ENCODE measurements at places on chromosomes 12 and 14.

DNA sequence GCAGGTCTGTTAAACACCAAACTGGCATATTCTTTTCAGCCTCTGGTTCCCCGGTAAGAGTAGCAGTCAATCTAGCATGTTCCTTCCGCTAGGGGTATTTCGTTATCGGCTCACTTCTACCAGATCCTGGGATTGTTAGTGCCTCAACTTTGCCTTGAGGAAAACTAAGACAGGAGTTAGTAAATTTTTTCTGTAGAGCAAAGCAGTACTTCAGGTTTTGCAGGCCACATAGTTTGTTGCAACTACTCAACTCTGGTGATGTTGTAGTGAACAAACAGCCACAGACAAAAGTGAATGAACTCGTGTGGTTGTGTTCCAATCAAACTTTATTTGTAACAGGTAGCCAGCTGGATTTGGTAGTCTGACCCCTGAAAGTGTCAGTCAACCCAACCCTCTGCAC is 6.3 kb upstream of the CDH24 start:
- H3K27me3 ChIP-seq = no peaks in the 10 kb centered on the region
- peaks cover 92% of the 10 kb centered on the region for H3K36me3 ChIP-seq
- no peak for DNase-seq
- H3K4me1 ChIP-seq = peaks cover 2% of the 10 kb centered on the region

DNA sequence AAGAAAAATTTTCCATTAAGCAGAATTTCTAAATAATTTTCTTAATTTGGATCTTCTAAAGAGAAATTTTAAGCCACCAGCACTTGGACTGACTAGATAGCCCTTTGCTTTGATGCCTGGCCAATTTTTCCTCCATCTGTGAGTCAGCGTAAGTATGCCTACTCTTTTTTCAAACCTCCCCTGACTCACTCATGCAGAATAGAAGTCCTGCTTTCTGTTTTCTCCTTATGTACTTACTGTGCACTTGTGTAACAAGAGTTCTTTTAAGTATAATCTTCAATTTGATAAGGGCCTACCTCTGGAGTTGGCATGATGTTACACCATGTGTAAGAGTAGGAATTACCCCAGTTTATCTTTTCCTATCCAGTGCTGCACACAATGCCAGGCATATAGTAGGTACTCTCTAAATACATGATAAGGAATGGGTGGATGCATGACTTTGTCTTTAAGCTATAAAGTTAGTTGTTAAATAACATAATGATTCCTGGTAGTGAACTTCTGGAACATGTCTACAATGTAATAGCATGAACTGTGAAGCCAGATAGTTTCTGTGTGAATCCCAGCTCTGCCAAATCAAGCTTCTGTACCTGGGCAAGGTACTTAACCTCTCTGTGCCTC is 329.6 kb downstream of the TMTC2 start:
- H3K36me3 ChIP-seq = no peaks in the 10 kb centered on the region
- H3K4me1 ChIP-seq = no peaks in the 10 kb centered on the region
- H3K27ac ChIP-seq = no peak overlapping the region
- no peaks in the 10 kb centered on the region for H3K27me3 ChIP-seq
- no peak overlapping the region for H3K4me3 ChIP-seq
- DNase-seq = no peak

DNA sequence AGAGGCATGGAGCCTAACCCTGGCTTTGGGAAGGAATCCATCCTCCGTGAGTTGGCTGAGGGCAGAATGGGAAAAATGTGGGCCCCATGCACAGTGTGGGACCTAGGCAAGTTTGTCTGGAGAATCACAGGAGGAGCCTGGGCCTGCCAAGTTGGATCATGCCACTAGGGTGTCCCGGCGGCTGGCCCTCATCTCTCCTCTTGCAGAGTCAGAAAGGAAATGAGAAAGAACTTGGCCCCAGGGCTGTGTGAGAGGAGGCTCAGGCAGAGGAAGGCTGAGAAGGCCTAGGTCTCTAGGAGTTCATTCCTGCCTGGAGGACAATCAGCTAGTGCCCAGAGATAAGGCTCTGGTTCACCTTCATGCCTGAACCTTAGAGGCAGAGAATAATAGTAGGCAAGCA is 2.5 kb upstream of the ESRRB start:
- no peak for DNase-seq
- no peaks in the 10 kb centered on the region for H3K4me1 ChIP-seq
- no peaks in the 10 kb centered on the region for H3K36me3 ChIP-seq
- H3K27me3 ChIP-seq = peaks cover 19% of the 10 kb centered on the region
- H3K4me3 ChIP-seq = no peak overlapping the region

DNA sequence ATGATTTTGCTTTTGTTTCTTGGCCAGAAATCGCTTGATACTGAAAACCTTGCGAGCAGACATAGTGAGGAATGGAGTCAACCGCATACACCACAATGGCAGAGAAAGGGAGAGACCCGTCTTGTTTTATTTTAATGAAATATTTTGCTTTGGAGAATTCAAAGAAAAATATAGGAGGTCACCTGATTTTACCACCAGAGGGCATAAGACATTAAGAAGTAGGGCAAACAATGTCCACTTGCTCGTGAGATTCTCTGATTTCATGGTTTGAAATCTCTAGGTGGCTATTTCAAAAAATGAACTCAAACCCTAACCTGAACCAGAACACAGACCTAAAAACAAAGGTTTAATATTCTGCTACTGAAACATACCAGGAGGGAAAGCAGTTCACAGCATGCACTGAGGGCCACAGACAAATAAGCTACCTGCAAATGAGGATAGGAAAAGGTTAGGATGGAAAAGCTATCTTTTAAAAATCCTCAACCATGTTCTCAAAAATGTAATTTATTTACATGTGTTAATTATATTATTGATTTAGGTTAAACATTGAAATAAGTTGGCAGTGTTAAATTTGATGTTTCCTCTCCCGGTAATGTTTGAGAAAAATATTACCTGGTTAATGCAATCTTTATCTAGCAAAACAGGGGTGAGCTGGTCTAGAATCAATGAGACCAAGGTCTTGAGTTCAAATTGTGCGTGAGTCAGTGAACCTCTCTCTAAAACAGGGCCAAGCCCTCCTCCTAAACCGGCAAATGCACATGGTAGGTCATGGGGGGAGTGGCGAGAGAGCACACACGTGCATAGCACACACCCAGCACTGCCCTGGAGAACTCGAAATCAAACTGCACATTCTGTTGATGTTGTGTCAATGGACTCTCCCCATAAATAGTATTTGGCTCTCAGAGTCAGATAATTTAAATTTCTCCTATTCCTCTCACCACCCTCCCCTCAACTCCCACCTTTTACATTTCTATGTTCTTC is 12.5 kb downstream of the IFNG-AS1 start:
- no peaks in the 10 kb centered on the region for H3K27me3 ChIP-seq
- H3K4me3 ChIP-seq = no peak overlapping the region
- H3K27ac ChIP-seq = no peak overlapping the region
- no peak for DNase-seq
- H3K4me1 ChIP-seq = no peaks in the 10 kb centered on the region

DNA sequence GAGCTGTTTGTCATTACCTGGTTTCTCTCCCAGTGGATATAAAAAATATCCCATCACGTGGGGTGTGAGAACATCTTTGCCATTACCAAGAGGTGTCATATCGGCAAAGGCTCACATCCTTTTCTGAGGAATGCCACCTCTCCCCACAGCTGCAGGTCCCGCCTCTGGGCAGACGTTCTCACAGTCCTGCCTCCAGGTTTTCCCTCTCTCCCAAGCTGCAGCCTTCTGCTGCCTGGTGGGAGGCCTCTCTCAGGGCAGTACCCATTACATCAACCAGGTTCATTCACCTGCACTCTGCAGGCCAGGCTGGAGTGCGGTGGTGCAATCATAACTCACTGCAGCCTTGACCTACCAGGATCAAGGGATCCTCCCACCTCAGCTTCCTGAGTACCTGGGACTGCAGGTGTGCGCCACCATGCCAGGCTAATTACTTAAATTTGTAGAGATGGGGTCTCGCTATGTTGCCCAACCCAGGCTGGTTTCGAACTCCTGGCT is 15.0 kb upstream of the TMEM119 start:
- no peaks in the 10 kb centered on the region for H3K27me3 ChIP-seq
- no peak for DNase-seq
- H3K36me3 ChIP-seq = no peaks in the 10 kb centered on the region
- no peak overlapping the region for H3K27ac ChIP-seq
- H3K4me3 ChIP-seq = no peak overlapping the region

GRCh38 chr14:22925513-22925912 is 3.7 kb downstream of the PRMT5 start:
- no peaks in the 10 kb centered on the region for H3K27me3 ChIP-seq
- no peak overlapping the region for H3K27ac ChIP-seq
- H3K4me3 ChIP-seq = no peak overlapping the region
- H3K36me3 ChIP-seq = peaks cover 35% of the 10 kb centered on the region

GRCh38 chr12:118119449-118119879 is 15.7 kb upstream of the VSIG10 start:
- H3K36me3 ChIP-seq = no peaks in the 10 kb centered on the region
- H3K27ac ChIP-seq = no peak overlapping the region
- no peak overlapping the region for H3K4me3 ChIP-seq
- no peaks in the 10 kb centered on the region for H3K4me1 ChIP-seq

DNA sequence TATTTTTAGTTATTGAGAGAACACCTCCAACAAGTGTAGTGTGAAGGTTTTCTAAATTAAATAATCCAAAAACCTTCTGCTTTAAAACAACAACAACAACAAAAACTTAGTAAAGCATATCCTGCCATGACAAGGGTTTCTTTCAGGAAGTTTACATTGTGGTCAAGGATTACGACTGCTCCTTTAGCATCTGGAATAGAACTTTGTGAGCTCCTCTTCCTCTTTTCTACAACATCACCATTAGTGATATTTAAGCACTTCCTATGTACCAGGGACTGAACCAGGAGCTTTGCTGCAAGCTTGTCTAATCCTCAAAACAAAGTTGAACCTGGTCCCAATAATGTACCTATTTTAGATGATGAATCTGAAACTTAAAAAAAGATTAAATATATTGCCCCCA is 315.4 kb upstream of the KITLG start:
- no peaks in the 10 kb centered on the region for H3K4me1 ChIP-seq
- H3K4me3 ChIP-seq = no peak overlapping the region
- no peaks in the 10 kb centered on the region for H3K36me3 ChIP-seq
- DNase-seq = no peak
- no peak overlapping the region for H3K27ac ChIP-seq

Measured in effector memory CD4-positive, alpha-beta T cell (primary cell).